Stomach (tissue), 19 donors: ENCODE measurements at places on chromosomes 11 and 22. TPM values are rescaled to one million over a fixed set of nuclear protein-coding genes. Genes with fewer than 3 reads are reported as not detected.

STK33 gene
- total RNA-seq, result 10.9 TPM

UBQLNL gene
- not detected for total RNA-seq

GAS2L1 gene
- total RNA-seq, result 53.7 TPM

TMEM45B gene
- total RNA-seq, result 80.6 TPM

POGLUT3 gene
- total RNA-seq, result 43.7 TPM

PRAME gene
- total RNA-seq, result not detected

C1QTNF6 gene
- 0.45 TPM for total RNA-seq

PKNOX2 gene
- 4.9 TPM for total RNA-seq

- peak; percentile 7 for DNase-seq
- no peak overlapping the region for H3K27ac ChIP-seq
- H3K27me3 ChIP-seq, result no peaks in the 10 kb centered on the region
- no peak overlapping the region for H3K4me3 ChIP-seq
- H3K4me1 ChIP-seq, result no peaks in the 10 kb centered on the region
These were observed 22.9 kb downstream of the TRIM22 start for GRCh38 chr11:5712507-5712906.

GRCh38 chr11:132802947-132803346 lies 729.4 kb downstream of the OPCML start:
- H3K27ac ChIP-seq, result no peak overlapping the region
- no peaks in the 10 kb centered on the region for H3K27me3 ChIP-seq
- H3K4me1 ChIP-seq, result no peaks in the 10 kb centered on the region
- H3K4me3 ChIP-seq, result no peak overlapping the region
- DNase-seq, result no peak
- H3K36me3 ChIP-seq, result no peaks in the 10 kb centered on the region

DNA sequence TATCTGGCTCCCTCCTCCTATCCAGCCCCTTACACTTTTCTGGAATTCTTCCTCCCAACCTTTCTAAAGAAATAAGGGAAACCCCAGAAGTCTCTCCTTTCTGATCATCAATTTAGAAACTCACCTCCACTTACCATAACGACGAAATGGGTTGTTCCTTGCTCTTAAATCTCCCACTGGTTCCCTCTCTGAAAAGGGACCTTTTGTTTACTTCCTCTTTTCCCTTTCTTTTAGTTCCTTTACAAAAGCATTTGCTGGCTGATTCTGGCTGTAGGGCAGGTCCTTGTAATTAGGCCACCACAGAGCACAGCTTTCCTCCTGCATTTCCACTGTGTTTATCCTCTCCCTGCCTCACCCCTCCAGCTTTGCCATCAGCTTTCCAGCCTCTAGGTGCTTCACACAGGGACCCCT lies 12.0 kb downstream of the JAML start:
- H3K27me3 ChIP-seq, result no peaks in the 10 kb centered on the region
- no peaks in the 10 kb centered on the region for H3K4me1 ChIP-seq
- no peak overlapping the region for H3K4me3 ChIP-seq
- H3K27ac ChIP-seq, result no peak overlapping the region
- no peaks in the 10 kb centered on the region for H3K36me3 ChIP-seq
- no peak for DNase-seq

- no peak overlapping the region for H3K27ac ChIP-seq
- no peak for DNase-seq
- no peaks in the 10 kb centered on the region for H3K36me3 ChIP-seq
- H3K4me3 ChIP-seq, result no peak overlapping the region
- peaks cover 4% of the 10 kb centered on the region for H3K4me1 ChIP-seq
These were observed 182.6 kb downstream of the DDX10 start for GRCh38 chr11:108847298-108847990.

DNA sequence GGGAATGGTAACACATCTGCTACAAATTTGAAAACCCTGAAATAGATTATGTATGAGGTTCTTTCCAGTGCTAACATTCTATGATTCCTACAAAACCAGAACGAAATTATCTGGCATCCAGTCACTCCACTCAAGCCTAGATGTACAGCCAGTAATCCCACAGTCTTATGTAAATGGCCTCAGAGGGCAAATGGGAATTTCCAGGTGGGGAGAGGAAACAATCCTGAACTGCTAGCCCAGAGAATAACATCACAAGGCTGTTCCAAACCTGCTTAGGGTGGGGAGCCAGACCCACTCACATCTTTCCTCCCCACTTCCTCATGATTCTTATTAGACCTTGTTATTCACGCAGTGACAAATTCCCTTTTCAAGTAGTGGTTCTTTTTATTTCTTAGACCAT lies 3.5 kb downstream of the FIBIN start:
- no peak for DNase-seq
- H3K4me3 ChIP-seq, result no peak overlapping the region
- peaks cover 5% of the 10 kb centered on the region for H3K4me1 ChIP-seq
- no peaks in the 10 kb centered on the region for H3K36me3 ChIP-seq
- H3K27ac ChIP-seq, result no peak overlapping the region

DNA sequence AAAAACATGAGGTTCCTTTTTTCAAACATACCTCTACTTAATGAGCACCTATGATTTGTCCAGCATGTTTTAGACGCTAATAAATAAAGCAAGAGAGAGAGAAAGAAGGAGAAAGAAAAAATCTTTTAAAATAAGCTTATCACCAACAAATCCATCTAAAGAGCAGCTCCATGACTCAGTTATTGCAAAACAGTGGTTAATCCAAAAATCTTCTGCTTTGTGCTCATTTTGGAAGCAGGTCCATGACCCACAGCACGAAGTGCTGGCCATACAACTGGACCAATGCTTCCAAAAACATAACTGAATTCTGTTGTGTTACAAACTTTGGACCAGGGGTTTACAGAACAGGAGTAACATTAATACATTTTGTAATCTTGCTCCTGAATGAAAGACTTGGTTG lies 696.6 kb downstream of the KCNA4 start:
- H3K27ac ChIP-seq, result no peak overlapping the region
- DNase-seq, result no peak
- no peaks in the 10 kb centered on the region for H3K4me1 ChIP-seq
- H3K27me3 ChIP-seq, result no peaks in the 10 kb centered on the region
- H3K4me3 ChIP-seq, result no peak overlapping the region
- H3K36me3 ChIP-seq, result no peaks in the 10 kb centered on the region

DNA sequence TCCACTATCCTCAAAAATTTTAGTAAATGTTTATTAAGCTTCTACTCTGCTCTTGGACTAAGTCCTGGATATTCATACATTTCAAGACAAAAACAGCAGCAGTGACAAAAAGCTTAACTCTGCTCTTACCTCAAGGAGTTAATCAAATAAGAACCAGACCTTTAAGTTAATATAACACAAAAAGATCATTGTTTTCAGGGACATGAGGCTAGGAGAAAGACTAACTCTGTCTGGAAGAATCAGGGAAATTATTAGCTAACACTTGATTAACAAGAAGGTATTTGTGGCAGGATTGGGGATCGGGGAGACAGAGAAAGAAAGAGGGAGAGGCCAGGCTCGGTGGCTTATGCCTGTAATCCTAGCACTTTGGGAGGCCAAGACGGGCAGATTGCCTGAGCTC lies 74.4 kb downstream of the PPP2R1B start:
- H3K27ac ChIP-seq, result peak overlapping the region; percentile 20
- DNase-seq, result no peak
- H3K27me3 ChIP-seq, result no peaks in the 10 kb centered on the region

DNA sequence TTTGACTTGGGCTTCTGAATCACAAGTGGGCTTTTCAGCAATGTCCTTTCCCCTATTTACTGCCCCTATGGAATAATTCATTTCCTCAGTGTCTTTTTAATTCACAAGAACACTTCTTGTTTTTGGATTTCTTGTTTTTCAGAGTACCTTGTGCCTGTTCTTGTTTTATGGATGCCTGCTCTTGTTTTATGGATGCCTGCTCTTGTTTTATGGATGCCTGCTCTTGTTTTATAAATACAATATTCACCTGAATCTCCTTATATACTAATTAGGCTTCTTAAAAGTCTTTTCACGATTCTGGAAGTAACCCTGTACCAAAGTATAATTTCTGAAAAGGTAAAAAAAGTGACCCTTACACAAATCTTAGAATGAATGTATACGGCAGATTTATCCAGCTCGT lies 32.8 kb downstream of the CACNA1I start:
- no peak overlapping the region for H3K4me3 ChIP-seq
- no peak overlapping the region for H3K27ac ChIP-seq
- no peaks in the 10 kb centered on the region for H3K36me3 ChIP-seq
- H3K4me1 ChIP-seq, result peaks cover 3% of the 10 kb centered on the region
- peaks cover 61% of the 10 kb centered on the region for H3K27me3 ChIP-seq

DNA sequence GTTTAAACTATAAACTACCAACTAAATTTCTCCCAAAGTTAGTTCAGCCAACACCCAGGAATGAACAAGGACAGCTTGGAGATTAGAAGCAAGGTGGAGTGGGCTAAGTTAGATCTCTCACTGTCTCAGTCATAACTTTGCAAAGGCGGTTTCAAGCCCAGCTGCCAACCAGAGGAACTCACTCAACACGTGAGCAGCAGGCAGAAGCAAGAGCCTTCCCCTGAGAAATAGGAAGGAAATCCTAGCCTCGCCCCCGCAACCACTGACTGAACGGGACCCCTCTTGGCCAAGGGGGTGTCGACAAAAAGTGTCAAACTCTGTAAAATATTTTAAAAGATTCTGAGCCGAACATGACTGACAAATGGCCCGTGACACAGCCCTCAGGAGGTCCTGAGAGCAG lies 4.4 kb upstream of the KRTAP5-9 start:
- no peak for DNase-seq
- H3K4me3 ChIP-seq, result no peak overlapping the region
- H3K4me1 ChIP-seq, result no peaks in the 10 kb centered on the region
- H3K27ac ChIP-seq, result no peak overlapping the region
- peaks cover 9% of the 10 kb centered on the region for H3K27me3 ChIP-seq

DNA sequence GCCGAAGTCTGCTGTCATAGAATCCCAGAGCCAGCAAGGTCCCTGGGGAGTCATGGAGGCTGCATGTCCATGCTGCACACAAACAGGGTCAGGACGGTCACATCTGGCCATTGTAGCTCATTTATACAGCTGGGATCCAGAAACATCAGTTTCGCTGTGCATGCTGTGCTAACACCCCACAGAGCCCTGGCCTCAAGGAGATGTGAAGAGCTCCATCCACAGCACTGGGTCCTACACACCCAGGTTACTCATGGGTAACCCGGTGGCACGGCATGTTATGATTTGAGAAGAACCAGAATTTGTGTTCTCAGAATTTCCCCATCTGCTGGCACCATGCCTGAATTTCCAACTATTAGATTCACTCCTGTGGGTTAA lies 146.3 kb upstream of the ARHGAP20 start:
- no peak overlapping the region for H3K4me3 ChIP-seq
- DNase-seq, result peak; percentile 27
- no peaks in the 10 kb centered on the region for H3K27me3 ChIP-seq
- no peak overlapping the region for H3K27ac ChIP-seq

DNA sequence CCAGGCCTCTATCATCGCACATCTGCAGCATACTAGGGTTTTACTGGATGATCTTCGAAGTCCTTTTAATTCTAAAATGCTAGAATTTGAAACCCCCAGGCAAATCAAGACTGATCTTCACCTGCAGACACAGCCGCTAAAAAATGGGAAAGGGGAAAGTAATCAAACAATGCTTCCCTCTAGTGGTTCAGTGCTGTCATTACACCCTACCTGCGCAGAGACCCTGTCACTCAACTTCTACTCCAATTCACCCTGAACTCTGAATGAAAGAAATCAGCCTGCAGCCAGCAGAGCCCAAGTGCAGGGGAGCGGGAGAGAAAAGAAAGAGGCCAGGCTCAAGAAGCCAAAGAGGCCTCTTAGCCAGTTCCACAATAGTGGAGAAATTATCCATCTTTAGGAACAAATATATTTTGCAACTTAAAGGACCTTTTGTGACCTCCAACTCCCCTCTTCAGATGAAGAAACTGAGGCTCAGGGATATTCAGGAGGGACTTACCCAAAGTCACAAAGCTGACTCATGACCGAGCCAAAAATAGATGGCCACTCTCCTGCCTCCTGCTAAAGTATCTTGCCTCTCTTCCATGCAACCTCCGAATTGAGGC lies 33.0 kb downstream of the SERGEF start:
- no peak overlapping the region for H3K4me3 ChIP-seq
- DNase-seq, result peak; percentile 37
- H3K36me3 ChIP-seq, result peaks cover 4% of the 10 kb centered on the region
- no peak overlapping the region for H3K27ac ChIP-seq
- peaks cover 3% of the 10 kb centered on the region for H3K4me1 ChIP-seq

DNA sequence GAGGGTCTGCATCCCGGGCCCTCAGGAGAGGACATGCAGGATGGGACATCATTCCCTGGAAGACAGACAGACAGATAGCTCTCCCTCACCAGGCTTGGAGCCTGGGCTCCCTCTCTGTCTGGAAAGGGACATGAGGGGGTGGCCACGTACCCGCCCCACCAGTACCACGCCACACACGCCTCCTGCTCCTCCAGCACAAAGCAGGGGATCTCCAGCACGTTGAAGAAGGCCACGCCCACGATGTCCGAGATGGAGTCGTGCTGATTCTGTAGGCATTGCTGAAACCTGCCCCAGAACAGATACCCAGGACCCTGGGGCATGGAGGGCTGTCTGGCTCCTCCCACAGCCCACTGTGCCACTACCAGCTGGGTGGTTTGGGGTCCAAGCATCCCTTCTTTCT lies 2.2 kb downstream of the PLA2G3 start:
- H3K4me3 ChIP-seq, result no peak overlapping the region
- no peak overlapping the region for H3K27ac ChIP-seq
- H3K4me1 ChIP-seq, result peaks cover 12% of the 10 kb centered on the region
- no peak for DNase-seq
- peaks cover 9% of the 10 kb centered on the region for H3K27me3 ChIP-seq

GRCh38 chr11:123841174-123841573 lies 35.0 kb upstream of the OR6M1 start:
- no peaks in the 10 kb centered on the region for H3K27me3 ChIP-seq
- no peaks in the 10 kb centered on the region for H3K36me3 ChIP-seq
- H3K4me3 ChIP-seq, result no peak overlapping the region

DNA sequence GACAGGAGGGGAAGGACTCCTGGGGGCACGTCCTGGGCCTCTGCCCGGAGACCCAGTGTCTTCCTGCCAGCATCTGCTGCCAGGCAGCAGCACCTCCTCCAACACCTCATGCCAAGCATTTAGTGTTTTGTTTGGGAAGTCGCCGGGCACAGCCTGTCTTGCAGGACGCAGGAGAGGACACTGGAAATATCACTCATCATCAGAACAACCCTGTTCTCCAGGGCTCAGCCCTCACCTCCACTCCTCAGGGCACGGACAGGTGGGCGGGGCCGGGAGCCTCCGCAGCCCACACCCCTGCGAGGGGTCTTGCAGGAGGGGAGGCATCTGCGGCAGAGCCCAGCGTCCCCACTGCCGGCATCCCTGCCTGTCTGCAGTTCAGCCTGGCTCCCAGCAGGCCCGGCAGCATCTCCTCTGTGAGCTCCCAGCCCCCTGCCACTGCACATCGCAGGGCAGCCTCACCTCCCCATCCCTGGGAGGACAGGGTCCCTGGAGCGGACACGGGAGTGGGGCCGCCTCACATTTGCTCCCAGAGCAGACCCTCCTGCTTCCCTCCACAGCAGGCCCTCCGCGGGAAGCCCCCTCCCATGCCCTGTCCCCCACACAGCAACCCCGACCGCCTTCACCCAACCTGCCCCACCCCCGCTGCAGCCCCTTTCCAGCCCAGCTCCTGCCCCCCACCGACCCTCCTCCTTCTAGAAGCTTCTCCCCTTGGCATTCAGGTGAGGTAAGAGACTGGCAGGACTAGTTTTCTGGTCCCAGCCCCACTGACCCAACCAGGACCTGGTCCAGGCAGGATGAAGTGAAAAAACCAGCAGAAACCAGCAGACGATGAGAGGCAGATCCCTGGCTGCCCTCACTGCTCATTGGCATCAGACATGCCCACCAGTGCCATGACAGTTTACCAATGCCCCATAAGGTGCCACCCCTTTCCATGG lies 72.7 kb downstream of the BRD1 start:
- no peak overlapping the region for H3K4me3 ChIP-seq
- no peaks in the 10 kb centered on the region for H3K36me3 ChIP-seq
- no peak overlapping the region for H3K27ac ChIP-seq
- H3K27me3 ChIP-seq, result peaks cover 4% of the 10 kb centered on the region
- H3K4me1 ChIP-seq, result no peaks in the 10 kb centered on the region
- no peak for DNase-seq
